ENCODE measurements at places on chromosomes 5 and 9.

DNA sequence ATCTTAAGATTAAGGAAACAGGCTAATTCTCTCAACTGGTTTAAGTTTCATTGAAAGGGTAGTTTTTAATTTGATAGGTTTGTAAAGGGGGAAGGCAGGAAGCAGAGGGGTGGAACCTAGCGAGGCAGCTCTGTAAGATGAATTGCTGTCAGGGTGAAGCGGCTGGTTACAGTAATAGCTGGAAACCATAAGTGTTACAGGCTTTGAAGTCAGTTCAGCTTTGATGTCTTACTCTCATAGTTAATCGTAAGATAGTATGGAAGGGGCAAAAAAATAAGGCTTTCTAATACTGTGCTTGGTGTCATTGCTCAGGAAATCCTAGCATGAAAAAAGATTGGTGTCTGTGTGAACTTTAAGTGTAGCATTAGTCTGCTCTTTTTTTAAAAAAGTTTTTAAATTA, 20.3 kb downstream of the POU5F2 start:
- DNase-seq = no peak

- no peak for DNase-seq
Measured at GRCh38 chr5:126715765-126716164, 61.2 kb upstream of the LMNB1 start.

GRCh38 chr9:120916588-120916987, 10.0 kb downstream of the TRAF1 start:
- DNase-seq = no peak

DNA sequence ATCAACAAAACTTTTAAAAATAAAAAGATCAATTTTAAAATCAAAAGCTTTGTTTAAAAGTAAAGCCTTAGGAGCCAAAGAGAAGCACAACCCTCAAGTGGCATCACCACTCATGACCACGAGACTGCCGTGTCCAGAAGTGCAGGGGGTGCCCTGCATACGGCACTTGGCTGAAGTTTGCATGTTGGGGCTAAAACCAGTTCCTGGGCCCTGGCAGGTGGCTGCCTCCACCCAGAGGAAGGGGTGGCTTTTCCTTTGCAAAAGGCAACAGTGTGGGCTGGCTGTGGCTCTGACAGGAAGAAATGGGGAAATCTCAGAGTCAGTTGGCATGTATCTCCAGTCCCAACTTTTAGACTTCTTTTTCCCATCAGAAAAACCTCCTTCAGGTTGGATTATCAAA, 15.3 kb downstream of the TRMO start:
- DNase-seq = no peak

- DNase-seq = no peak
Measured at GRCh38 chr5:180338001-180338707, 15.0 kb downstream of the GFPT2 start.

- DNase-seq = no peak
Measured at GRCh38 chr9:16572005-16572734, 298.3 kb downstream of the BNC2 start.

DNA sequence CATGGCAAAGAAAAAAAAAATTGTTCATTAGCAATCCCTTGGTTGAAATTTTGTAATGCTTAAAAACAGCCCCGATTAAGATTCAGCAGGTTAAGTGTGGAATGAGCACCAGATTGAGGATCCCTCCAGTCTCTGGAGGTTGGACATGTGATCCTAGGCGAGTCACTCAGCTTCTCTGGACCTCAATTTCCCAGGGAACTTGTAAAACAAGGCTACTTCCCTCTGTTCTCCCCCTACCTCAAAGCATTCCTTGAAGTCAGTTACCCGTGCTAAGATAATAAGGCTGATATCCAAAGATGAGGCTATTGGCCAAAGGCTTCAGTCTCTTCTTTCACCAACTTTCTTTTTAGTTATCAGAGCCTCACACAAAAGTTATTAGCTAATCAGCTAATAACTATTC, 2.9 kb downstream of the KLHL3 start:
- no peak for DNase-seq

- no peak for DNase-seq
Measured at GRCh38 chr9:84997472-84997871, 327.9 kb downstream of the NTRK2 start.
